Left colon (tissue), 2 donors: ENCODE measurements at places on chromosomes 5 and 9.

DNA sequence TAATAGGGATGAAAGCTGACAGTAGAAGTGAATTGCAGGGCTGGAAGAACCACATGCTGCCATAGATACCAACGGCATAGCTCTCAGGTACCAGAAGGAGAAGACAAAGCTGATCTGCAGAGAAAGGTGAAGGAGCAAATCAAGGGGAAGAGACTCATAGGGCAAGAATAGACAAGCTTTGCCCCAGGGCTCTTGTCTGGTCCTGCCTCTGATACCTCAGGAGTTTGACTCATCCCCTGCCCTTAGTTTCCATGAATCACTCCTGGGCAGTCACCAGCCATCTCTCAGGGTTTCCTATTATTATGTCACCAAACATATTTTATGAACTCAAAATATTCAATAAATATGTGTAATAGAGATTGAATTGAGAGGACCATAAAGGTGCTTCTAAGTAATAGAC lies 800.9 kb downstream of the DNAH5 start:
- no peak for DNase-seq

DNA sequence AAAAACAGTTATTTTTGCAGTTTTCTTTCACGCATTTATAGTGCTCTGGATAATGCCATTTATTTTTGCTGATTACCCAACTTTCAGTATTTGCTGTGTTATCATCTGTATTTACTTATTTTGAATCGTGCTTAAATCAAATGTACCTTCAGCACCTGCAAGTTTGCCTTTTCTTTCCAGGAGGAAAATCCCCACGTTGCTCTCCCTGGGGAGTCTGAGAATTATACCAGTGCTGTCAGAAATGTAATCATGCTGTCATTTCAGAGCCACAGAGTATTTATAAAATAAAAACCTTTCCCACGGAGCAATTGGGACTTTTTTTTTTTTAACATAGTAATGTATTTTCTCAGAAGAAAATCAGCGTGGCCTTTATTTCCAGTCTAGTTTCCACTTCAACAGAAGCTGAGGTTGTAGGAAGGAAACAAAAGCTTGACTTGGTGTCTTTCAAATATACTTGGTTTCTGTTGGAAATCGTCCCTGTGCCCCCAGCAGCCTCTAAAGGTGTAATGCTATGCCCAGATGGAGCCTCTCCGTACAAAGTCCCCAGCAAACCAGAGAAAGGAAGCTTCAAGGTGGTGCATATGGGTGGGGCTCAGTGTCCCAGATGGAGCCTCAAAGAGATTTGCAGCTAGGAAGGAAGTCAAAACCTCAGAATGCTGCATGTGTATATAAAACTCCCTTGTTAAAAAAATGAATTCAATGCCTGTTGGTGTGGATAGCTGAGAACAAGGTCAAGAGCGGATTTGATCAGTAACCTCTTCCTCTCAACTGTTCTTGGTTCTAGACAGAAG lies 2.1 kb downstream of the GPR150 start:
- DNase-seq: no peak

GRCh38 chr9:114953959-114954358 lies 23.6 kb upstream of the TNFSF8 start:
- no peak for DNase-seq

GRCh38 chr5:149443210-149443609 lies 64.1 kb upstream of the IL17B start:
- no peak for DNase-seq

GRCh38 chr9:13555989-13556500 lies 276.6 kb upstream of the MPDZ start:
- DNase-seq: no peak

GRCh38 chr5:43244823-43245565 lies 53.0 kb downstream of the NIM1K start:
- DNase-seq: no peak

GRCh38 chr9:130927995-130928900 lies 10.8 kb downstream of the FIBCD1 start:
- DNase-seq: peak; percentile 66

DNA sequence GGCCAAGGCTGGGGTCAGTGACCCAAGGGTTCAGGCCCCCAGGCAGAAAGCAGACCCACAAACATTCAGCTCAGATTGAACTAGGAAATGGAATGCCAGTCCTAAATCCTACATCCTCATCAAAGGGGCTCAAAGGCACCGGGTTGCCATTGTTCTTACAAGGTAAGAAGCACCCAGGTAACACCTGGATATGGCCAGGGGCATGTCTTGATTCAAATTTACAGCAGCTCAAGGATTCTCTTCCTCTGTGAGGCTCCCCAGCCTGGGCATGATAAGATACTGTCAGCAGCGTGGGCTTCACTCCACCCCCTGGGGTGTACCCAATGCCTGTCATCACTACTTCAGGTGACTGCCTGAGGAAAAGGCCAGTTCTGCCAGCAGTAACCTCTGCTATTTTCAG lies 92.1 kb upstream of the FSTL4 start:
- no peak for DNase-seq

- no peak for DNase-seq
Measured at GRCh38 chr5:65191554-65192135, 290.1 kb downstream of the ADAMTS6 start.

DNA sequence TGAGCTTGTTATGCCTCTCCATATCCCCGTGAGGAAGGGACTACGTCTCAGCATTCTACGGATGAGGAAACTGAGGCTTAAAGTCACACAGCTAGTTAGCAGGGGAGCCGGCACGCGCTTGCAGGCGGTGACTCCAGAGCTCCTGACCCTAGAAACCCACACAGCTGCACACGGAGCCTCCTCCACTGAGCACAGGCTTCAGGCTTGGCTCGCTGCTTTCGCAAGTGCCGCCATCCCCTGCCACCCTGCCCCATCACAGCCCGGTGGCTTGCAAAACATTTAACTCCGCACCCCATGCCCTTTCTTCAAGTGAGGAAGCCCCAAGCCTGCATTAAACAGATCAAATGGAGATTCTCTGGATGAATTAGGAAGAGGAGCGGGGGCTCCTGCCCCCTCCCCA lies 138.3 kb downstream of the HSD17B3 start:
- no peak for DNase-seq

DNA sequence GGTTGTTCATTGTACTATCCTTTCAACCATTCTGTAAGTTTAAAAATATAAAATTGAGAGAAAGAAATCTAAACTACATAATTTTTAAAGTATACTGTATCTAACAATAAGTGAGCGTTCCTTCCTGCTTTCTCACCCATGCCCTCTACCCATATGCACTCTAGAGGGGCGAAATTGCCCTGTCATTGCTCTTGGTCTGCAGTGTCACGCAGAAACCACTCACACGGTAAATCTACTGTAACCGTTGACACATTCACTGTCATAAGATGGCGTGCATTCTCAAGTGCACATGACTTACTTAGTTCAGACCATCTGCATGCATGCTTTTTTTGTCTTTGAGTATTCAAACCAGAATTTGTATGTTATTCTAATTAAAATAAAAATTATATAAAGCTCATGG lies 55.7 kb upstream of the NIPBL start:
- no peak for DNase-seq

DNA sequence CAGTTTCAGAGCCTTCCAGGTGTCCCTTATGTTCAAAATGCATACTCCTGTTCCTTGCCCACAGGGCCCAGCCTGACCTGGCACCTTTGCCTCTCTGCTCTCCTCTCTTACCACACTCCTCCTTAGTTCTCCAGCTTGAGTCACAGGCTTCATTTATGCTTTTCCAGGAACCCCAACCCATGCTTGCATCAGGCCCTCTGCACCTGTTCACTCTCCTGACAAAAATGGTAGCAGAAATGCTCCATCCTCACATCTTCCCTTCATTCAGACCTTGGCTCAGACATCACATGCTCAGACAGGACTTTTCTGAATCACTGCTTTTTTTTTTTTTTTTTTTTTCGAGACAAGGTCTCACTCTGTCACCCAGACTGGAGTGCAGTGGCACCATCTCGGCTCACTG lies 15.1 kb upstream of the RNF145 start:
- DNase-seq: no peak
